Activated T-helper 17 cell treated with anti-CD3 and anti-CD28 coated beads, Interleukin-2, amount 50 U/mL, for 72 hours (primary cell): ENCODE measurements at places on chromosomes 7 and 10. TPM values are rescaled to one million over a fixed set of nuclear protein-coding genes. Genes with fewer than 3 reads are reported as not detected.

The MYH16 gene
- total RNA-seq: not detected

The NPSR1 gene
- not detected for total RNA-seq

The ITGA8 gene
- total RNA-seq: not detected

DNA sequence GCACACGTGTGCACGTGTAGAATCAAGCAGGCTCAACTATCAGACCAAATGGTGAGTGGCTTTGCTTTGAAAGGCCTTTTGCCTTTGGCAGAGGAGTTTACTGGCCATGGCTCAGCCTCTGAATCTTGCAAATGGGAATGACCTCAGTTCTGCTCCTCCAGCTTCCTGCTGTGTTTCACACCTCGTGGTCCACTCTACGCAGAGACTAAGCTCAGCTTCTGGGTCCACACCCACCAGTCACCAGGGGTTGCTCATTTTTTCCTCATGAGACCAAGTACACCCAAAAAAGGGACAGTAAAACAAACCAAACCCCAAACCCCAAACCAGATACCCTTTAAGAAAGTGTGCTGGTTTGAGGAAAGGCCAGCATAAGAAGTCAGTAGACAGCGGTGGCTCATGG is 236.4 kb downstream of the DNAJB6 start:
- no peak for ATAC-seq

The THAP5 gene
- 34.8 TPM for total RNA-seq

- ATAC-seq: peak; percentile 78
Measured at GRCh38 chr7:2529161-2530070, 9.8 kb downstream of the LFNG start.

- ATAC-seq: no peak
Measured at GRCh38 chr7:149199234-149199995, 4.1 kb downstream of the ZNF282 start.

GRCh38 chr7:155713384-155713783 is 68.9 kb downstream of the RBM33 start:
- no peak for ATAC-seq

GRCh38 chr10:107013258-107014006 is 151.1 kb downstream of the SORCS1 start:
- no peak for ATAC-seq

GRCh38 chr7:157827045-157827862 is 490.4 kb downstream of the DNAJB6 start:
- ATAC-seq: peak; percentile 53

- no peak for ATAC-seq
Measured at GRCh38 chr10:82757901-82758300, 882.9 kb downstream of the NRG3 start.

DNA sequence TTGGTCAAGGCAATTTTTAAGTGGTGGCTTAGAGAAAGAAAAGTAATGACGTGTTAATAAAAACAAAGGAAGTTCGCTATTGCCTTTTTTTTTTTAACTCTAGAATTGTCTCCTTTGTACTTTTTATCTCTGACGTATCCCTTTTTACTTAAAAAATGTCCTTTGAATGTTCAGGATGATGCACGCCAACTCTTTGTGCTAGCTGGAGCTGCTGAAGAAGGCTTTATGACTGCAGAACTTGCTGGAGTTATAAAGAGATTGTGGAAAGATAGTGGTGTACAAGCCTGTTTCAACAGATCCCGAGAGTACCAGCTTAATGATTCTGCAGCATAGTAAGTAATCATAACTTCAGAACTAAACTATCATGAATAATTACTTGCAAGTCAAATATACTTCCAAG is 64.4 kb downstream of the GNAI1 start:
- ATAC-seq: no peak

The BTBD16 gene
- total RNA-seq: not detected

- peak; percentile 52 for ATAC-seq
Measured at GRCh38 chr10:3525832-3526449, 259.1 kb downstream of the KLF6 start.

GRCh38 chr7:107564553-107565298 is 955 bp downstream of the DUS4L start:
- peak; percentile 3 for ATAC-seq

DNA sequence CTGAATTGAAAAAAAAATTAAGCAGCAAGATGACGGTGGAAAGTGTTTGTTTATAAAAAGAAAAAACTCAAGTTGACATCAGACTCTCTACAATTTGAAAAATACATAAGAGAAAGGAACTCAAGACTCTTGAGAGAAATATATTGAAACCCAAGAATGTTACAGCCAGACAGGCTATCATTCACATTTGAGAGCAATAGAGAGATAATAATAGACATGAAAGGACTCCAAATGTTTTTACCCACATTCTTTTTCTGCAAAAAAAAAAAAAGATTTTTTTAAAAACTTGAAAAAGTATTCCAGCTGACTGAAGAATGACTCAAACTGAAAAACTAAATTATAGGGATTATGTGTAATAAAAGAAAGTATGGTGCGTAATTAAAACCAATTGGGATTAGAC is 532.4 kb downstream of the INHBA start:
- ATAC-seq: no peak

DNA sequence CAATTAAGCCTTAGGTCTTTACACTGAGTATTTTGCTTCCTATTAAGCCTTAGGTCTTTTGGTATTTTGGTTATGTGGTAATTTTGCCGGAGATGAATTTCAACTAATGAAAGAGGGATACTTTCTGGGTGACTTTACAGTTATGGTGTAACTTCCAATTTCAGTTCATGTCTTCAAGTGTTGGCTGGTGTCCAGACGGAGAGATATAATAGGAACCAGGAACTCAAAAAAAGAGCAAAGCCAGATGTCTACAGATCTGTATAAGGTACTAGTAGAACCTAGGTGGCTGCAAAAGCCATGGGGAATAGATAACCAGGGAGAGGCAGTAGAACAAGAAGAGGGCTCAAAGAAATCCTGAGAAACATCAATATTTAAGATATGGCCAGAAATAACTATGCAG is 12.3 kb downstream of the ERCC6 start:
- ATAC-seq: no peak

The LBX1 gene
- not detected for total RNA-seq

GRCh38 chr10:74794531-74794930 is 31.9 kb upstream of the KAT6B start:
- ATAC-seq: no peak

GRCh38 chr10:99337901-99338300 is 8.7 kb downstream of the CNNM1 start:
- ATAC-seq: no peak

The ADARB2 gene
- total RNA-seq: not detected
